ENCODE measurements at places on chromosomes 6 and 20.

GRCh38 chr20:59161721-59162120, 1.9 kb upstream of the ZNF831 start:
- no peak for DNase-seq

DNA sequence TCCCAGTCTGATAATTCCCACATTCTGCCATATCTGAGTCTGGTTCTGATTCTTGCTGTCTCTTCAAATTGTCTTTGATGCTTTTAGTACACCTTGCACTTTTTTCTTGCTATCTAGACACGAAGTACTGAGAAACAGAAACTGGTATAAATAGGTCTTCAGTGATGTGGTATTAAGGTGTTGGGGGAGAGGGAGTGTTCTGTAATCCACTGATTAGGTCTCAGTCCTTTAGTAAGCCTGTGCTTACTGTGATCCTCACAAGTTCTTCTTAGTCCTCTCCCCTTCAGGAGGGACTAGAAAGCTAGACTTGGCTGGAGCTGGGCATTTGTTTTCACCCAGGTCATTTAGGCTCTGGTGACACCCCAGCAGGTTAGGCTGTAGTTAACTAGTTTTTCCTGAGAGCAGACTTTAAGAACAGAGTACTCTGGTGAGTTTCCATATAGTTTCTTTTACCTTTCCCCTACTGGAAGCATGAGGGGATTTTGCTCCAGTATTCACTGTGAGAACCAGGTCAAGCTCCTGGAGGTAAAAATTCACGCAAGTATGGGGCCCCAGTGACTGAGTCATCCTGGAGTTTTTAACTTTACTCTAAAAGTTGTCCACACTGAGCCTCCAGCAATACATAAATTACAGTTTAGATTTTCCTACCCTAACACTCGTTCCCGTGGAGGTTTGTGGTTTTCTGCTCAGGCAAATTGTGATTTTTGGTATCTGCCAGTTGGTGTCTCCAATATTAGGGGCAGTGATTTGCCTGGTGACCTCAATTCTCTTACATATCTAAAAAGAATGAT, 154.6 kb downstream of the CDKAL1 start:
- no peak for DNase-seq

GRCh38 chr6:130632277-130632676, 194.9 kb upstream of the SMLR1 start:
- no peak for DNase-seq

GRCh38 chr6:16717275-16717942, 43.9 kb downstream of the ATXN1 start:
- DNase-seq: no peak

GRCh38 chr20:1909097-1909496, 13.9 kb downstream of the SIRPA start:
- DNase-seq: no peak

DNA sequence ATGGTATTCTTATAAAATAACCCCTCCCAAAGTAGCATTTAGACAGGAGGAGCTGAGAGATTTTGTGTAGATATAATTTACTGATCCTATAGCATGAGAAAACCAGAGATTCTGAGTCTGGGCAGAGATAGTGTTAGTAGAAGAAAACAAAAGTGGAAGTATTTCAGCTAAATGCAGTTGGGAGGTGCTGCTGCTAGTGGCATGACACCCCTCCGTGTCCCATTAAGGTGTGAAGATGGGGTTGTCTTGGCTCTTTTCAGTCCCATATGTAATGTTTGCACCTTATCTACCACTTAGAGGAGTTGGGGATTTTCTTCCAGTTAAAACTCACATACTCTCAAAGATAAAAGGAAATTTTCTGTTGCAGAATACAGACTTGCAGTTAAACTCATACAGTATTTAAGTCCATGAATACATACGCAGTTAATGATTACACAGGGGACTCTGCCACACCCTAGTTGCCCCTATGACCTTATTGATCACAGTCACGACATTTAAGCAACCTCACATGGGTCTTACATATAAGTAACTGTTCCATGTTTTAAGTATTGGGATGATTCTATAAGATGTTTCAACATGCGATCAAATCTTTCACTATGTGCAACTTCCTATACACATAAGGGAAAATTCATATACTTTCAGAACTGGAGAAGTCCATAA, 11.5 kb downstream of the TAAR2 start:
- no peak for DNase-seq

DNA sequence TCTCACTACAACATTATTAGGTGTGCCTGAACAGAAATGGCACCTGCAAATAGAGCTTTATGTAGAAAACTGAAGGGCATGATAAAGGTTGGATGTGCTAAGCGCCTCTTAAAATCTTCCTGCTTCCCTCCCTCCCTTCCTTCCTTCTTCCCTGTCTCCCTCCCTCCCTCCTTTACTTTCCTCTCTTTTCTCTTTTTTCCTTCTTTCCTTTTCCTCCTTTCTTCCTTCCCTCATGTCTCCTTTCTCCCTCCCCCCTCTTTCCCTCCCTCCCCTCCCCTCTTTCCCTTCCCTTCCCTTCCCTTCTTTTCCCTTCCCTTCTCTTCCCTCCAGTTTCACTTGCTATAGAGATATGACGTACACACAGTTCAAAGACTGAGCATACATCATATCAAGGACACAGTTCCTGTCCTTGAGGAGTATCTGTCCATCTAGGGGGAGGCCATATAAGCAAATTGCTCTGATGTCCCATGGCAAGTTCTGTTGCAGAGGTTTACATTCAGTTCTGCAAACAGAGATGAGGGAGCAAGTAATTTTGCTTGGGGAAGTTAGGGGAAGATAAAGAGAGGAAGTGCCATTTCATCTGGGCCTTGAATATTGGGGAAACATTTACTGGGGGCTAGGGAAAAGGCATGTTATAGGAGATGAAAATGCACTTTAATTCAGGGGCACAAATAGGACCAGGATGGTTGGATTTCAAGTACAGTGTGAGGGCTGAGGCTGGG, 79.0 kb upstream of the EEF1E1 start:
- no peak for DNase-seq

DNA sequence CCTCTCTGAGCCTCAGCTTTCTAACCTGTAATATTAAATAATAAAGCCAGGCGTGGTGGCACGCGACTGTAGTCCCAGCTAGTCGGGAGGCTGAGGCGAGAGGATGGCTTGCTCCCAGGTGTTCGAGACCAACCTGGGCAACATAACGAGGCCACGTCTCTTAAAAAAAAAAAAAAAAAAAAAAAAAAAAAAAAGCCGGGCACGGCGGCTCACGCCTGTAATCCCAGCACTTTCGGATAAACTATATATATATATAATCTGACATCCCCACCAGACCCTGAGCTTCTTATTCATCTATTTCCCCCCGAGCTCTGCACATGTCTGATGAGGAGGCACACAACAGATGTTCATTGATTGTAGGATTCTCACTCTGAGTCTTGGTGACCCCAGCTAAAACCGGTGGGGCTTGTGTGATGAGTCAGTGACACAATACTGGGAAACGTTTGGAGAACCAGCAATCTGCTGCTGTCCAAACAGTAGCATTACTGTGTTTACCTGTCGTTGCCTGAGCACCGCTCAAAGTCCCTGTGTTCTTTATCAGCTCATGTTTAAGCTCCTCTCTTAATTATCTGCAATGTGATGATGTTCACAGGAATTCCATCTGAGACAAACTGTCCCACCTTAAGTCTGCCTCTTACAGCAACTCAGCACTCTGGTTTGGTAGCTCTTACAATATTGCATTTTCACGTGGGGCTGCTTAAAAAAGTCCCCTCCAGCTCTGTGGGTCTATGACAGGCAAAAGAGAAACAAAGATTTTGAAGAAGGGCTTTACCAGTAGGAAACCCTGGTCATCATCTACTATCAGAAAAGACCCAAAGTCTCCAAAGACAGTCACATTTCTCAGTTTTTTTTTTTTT, 1.0 kb upstream of the SPATA2 start:
- no peak for DNase-seq

GRCh38 chr6:142592876-142593275, 291.1 kb downstream of the ADGRG6 start:
- no peak for DNase-seq

DNA sequence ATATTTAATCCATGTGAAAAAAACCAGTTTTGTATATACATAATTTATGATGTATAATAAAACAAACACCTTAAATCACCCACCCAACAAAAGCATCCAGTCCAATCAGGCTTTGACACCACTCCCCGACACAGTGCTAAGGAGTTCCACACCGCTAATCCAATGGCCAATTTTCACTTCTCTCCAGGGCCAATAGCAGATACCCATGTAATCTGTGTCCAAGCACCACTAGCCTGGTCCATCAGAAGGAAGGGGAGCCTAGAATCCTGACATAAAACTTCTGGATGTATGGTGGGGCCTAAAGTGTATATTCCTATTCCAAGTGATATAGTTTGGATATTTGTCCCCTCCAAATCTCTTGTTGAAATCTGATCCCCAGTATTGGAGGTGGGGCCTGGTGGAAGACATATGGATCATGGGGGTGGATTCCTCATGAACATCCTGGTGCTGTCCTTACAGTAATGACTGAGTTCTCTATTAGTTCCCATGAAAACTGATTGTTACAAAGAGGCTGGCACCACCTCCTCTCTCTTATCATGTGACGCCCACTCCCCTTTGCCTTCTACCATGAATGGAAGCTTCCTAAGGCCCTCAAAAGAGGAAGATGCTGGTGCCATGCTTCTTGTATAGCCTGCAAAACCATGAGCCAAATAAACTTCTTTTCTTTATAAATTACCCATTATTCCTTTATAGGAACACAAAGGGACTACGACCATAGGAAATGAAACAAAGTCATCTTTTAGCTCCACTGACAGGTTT, 20.8 kb downstream of the RALGAPA2 start:
- DNase-seq: no peak

DNA sequence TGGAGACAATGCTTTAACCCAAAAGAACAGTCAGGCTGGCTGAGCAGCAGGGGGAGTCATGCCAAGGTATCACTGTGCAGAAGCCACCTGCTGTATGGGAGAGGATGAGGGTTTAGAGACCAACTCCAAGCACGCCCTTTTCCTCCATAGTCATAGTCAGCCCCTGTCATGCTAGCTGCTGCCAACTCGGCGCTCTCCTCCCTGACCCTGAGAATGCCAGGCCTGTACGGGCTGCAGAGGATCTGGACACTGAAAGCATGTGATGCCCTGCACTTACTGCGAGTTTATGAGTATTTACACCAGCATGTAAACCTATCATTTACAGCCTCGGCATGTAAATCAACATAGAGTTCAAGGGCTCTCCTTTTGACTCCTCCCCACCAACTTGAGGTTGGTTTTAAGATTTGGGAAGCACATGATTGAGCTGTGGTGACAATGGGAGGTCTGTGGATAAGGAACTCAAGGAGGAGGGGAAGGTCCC, 11.7 kb upstream of the SCUBE3 start:
- no peak for DNase-seq

DNA sequence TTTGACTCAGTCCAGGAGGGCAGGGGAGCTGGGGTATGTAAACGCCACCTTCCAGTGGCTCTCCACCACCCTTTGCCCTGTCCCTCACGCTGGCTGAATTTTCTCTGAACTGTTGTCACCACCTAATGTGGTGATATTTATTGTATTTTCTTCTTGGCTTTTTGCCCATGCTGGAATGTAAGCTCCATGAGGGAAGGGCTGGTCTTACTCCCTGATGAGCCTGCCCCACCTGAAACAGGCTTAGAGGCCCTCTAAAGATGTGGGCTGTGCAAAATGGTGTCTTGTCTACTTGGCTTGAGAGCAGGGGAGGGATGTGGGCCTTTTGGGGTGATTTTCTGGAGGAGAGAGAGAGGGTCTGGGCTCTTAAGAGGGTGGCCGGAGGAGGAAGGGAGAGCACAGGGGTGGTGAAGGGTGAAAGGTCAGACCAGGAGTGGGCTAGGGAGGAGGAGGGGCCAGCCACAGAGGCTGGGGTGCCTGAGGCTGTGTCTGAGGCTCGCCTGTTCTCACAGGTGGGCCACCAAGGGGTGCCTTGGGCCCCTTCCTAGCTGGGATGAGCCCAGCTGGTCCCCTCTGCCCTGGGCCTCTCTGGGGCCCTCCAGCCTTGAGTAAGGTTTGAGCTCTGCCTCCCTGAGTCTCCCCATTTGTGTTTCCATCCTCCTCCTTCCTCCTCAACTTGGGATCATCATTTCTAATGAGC, 37.3 kb downstream of the SPDEF start:
- no peak for DNase-seq

GRCh38 chr6:83708546-83708969, 343 bp downstream of the SNAP91 start:
- no peak for DNase-seq

- no peak for DNase-seq
Measured at GRCh38 chr6:1226277-1227099, 85.4 kb upstream of the FOXQ1 start.

GRCh38 chr6:37019065-37019450, 13.6 kb downstream of the FGD2 start:
- no peak for DNase-seq

DNA sequence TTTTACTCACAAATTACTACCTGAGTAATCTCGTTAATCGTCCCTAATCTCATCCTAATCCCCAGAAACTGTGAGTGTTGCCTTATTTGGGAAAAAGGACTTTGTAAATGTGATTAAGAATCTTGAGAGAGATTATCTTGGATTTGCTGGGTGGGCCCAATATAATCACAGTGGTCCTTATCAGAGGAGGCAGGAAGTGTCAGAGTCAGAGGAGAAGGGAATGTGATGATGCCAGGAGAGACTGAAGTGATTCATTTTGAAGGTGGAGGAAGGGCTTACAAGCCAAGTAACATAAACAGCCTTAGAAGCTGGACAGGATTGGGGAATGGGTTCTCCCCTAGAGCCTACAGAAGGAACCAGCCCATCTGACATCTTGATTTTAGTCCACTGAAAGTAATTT, 16.7 kb downstream of the RPP21 start:
- no peak for DNase-seq

DNA sequence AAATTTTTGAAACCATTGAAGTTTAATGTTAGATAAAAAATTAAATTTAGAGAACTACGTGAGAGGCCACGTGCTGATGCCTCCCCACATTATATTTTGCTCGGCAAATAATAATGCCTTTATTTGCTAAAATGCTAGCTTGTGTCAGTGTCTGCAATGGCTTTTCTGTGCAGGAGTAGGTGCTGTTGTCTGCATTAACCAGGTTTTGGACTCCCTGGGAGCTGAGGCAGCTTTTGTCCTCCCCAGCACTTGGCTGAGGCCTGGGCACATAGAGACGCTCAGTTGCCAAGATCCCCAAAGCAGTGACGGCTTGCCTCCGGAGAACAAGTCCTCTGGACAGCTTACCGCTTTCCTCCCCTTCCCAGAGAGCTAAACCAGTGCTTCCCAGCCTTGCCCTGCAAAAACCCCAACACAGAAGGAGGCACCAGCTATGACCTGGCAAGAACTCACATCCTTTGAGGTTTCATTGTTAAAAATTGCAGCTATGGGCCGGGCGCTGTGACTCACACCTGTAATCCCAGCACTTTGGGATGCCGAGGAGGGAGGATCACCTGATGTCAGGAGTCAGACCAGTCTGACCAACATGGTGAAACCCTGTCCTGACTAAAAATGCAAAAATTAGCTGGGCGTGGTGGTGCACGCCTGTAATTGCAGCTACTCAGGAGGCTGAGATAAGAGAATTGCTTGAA, 59.9 kb downstream of the KAT14 start:
- no peak for DNase-seq

DNA sequence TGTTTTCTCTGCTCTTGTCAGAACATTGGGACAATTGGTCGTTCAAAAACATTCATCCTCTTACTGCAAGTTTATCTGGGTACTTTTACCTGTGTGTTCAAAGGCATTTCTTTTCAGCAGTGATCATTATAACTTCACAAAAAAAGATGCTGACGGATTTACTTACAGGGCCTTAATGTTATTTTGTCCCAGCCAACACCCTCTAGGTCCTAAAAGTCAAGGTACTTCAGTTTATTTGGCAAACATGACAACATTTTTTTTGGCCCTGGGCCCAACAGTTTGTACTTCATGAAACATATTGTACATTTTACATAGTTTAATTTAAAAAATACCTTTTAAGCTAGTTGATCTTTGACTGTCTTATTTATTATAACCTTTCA, 241.2 kb upstream of the TAB2 start:
- DNase-seq: no peak

- DNase-seq: no peak
Measured at GRCh38 chr6:107108201-107108890, 7.0 kb downstream of the BEND3 start.

Data from caudate nucleus (tissue), 63 donors.